Endothelial cell (in vitro differentiated cells): ENCODE measurements at places on chromosomes 3 and 15. TPM values are rescaled to one million over a fixed set of nuclear protein-coding genes. Genes with fewer than 3 reads are reported as not detected.

- no peak for DNase-seq
Measured at GRCh38 chr15:89385596-89386331, 51.1 kb upstream of the POLG start.

GRCh38 chr3:155670335-155670734, 74.5 kb downstream of the PLCH1 start:
- no peak for DNase-seq

DNA sequence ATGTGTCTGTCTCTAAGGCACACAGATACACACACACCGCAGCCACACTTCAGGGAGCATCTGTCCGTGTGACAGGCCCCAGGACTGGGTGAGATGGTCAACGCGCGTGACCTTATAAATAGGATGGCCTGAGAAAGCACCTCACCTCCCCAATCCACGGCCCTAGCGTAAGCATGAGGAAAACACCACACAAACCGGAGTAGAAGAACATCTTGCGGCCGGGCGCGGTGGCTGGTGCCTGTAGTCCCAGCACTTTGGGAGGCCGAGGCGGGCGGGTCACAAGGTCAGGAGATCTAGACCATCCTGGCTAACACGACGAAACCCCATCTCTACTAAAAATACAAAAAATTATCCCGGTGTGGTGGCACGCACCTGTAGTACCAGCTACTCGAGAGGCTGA, 1.6 kb downstream of the NIPA1 start:
- no peak for DNase-seq

- DNase-seq = no peak
Measured at GRCh38 chr15:40995656-40996055, 42.4 kb downstream of the CHAC1 start.

- DNase-seq = no peak
Measured at GRCh38 chr15:28017423-28017924, 81.6 kb downstream of the OCA2 start.

Gene EOMES
- 5.1 TPM for total RNA-seq

Gene NECTIN3
- 28.5 TPM for total RNA-seq
